ENCODE measurements at places on chromosomes 4 and X.

GRCh38 chr4:180084561-180084960 is 2158.6 kb upstream of the TENM3 start:
- peak; percentile 78 for DNase-seq

- peak; percentile 36 for DNase-seq
Observed at GRCh38 chr4:152501846-152502536, 33.9 kb downstream of the FBXW7 start.

- peak; percentile 65 for DNase-seq
Observed at GRCh38 chrX:136204571-136204970, 46.6 kb downstream of the MAP7D3 start.

DNA sequence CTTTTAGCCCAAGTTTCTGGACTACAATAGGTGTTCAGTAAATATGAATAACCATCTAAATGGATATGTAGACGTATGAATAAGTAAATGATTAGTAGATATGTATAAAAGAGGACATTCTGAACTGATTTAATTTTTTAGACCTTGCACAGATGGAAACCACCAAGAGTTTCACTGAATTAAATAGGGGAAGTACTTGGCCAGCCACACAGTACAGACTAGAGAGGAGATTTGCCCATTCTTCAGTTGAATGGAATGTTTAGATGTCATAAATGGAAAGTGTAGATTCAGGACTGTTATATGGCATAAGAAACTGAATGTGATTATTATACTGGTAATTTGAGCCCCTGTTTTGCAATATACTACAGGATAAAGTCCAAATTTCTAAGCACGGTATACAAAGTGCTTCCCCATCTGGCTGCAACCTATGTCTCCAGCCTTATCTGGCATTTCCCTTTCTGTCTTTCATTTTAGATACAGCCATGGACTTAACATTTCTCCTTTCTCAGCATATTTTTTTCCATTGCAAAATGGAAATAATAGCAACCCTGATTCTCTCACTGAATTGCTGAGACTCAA is 137.8 kb upstream of the HS3ST1 start:
- DNase-seq, result no peak

DNA sequence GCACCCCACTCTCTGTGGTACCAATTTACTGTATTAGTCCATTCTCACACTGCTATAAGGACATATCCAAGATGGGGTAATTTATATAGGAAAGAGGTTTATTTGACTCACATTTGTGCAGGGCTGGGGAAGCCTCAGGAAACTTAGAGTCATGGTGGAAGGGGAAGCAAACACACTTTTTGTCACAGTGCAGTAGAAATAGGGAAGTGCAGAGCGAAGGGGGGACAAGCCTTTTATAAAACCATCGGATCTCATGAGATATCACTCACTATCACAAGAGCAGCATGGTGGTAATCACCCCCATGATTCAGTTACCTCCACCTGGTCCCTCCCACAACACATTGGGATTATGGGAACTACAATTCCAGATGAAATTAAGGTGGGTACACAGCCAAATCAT is 766.9 kb upstream of the PCDH10 start:
- DNase-seq, result no peak

DNA sequence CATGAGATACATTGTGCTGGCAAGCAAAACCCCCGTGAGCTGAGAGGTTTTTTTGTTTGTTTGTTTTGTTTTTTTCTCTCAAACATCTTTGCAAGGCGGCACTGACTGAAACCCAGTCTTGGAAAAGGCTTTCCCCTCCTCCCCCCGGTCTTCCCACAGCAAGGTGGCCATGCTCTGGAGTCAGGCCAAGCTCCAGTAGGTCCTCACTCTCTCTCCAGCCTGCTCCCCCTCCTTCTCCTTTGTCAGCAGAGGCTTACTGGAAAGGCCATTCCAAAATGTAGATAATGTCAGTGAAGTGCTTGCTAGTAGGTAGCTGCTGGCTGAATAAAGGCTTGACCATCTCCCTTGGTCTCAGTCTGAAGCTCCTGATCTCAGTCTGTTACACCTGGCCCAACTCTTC is 32.6 kb downstream of the FRMPD3 start:
- DNase-seq, result no peak

- DNase-seq, result peak; percentile 66
Observed at GRCh38 chrX:97524997-97525396, 641.3 kb downstream of the RPA4 start.

- DNase-seq, result no peak
Observed at GRCh38 chrX:153845195-153845594, 14.9 kb upstream of the PDZD4 start.

- no peak for DNase-seq
Observed at GRCh38 chr4:100880011-100880410, 362.2 kb upstream of the EMCN start.

DNA sequence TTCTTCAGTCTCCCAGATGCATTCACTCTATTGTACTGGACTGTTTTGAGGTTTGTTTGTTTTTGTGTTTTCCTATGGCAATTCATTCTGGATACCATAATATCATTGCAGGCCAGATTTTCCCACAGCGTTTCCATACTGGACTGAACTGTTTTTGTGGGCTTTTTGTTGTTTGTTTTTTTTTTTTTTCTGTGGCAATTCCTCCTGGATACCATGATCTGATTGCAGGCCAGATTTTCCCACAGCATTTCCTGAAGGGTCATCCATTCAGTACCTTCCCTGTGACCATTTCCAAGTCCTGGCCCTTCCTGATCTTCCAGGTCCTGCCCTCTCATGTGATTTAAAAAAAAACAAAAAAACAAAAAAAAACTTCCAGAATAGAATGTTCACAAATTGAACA is 33.9 kb upstream of the FAM241A start:
- no peak for DNase-seq

DNA sequence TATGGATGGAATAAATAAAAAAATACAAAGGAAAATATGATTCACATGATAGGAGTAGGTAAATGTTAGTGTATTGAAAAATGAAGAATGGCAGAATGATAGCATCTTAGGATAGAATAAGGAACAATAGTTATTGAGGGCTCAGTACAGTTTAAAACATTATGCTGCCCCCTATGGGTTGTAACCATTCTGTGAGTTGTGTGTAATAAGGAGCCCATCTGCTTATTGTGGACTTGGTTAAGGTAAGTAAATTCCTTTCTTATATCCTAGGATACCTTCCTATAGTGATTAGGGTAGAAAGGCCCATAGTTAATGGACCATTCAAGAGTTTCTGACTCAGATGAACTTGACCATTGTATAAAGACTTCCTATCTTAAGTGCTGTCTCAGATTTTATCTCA is 195.8 kb downstream of the PDHA2 start:
- DNase-seq, result no peak

GRCh38 chr4:138307319-138307718 is 65.2 kb upstream of the SLC7A11 start:
- DNase-seq, result no peak

- peak; percentile 57 for DNase-seq
Observed at GRCh38 chrX:153460826-153461225, 9.6 kb downstream of the HAUS7 start.

- DNase-seq, result no peak
Observed at GRCh38 chr4:150395872-150396271, 186.1 kb upstream of the MAB21L2 start.

DNA sequence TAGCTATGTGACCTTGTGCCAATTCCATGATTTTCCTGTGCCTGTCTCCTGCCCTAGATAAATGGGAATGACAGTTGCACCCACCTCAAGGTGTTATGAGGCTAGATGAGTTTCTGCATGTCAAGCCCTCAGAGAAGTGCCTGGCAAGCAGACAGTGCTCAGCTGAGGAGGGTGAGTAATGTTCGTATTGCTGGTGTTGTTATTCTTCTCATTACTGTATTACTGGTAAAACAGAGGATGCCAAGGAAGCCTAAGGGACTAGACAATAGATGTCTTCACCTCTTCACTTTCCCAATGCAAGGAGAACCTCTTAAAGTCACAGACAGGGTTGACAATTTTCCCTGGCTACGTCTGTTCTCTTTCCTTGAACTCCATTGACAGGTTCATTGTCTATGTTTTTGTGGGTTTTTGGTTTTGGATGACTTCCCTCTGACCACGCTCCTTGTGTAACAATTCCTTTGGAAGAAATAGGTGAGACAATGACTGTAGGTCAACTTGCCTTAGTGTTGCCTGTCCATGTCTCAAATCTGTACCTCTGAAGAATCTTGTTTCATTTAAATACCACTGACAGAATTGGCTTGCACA is 19.2 kb downstream of the ETDC start:
- no peak for DNase-seq

- no peak for DNase-seq
Observed at GRCh38 chr4:11436084-11436483, 7.4 kb upstream of the HS3ST1 start.

GRCh38 chr4:157005831-157006230 is 34.2 kb upstream of the PDGFC start:
- no peak for DNase-seq

DNA sequence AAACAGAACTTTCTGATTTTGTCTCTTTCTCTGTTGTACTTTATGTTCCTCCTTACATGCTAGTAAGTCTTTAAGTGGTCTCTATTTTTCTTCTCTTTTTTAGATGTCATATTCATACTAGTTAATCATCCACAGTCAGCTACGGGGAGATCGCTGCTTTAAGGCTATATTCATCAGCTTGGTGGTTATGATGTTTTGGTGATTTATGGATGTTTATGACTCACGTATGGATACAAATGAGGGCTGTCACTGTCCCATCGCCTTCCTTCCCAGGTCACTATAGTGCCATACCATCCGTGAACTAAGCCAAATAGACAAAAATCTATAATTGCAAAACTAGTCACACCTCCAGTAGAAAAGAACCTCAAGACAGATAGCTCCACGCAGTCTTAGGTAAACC is 296.8 kb upstream of the AADAT start:
- peak; percentile 66 for DNase-seq

DNA sequence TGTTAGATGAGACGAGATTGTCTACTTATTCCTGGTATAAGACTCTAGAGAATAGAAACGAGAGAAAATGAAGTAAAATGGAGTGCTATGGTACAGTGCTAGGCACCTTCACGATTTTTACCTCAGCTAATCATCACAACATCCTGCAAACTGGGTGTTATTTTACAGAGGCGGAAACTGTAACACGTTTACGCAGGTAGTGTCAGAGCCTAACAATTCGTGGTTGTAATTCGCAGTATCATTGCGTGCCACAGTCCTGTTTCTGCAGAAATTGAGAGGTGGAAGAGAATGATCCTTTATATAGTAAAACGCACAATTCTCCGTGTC is 383 bp upstream of the TBC1D19 start:
- DNase-seq, result no peak

DNA sequence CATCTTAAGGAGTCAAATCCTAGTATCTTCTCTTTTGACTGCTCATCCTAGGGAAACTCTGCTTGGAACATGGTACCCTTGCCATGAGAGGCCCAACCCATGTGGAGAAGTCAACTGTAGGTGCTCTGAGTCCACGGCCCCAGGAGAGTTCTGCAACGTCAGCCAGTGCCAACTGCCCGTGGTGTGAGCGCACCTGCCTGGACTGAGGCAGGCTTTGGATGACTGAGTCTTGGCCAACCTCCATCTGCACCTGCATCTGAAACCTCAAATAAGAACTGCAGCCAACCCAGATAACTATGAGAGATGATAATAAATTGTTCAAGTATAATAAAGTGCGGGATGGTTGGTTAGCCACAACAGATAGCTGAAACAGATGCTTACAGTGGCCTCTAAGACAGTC is 772.0 kb downstream of the TRIML1 start:
- DNase-seq, result no peak

DNA sequence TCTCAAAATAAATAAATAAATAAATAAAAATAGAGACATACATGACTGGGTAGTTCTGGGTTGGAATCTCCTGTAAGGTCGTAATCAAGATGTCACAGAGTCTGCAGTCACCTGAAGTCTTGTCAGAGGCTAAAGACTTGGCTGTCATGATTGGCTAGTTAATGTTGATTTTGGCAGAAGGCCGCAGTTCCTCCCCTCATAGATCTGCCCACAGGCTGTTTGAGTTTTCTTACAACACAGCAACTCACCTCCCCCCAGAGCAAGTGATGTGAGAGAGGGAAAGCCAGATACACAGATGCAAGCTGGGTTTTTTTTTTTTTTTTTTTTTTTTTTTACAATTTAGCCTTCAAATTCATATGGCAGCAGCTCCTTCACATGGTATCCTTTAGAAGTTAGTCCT is 36.4 kb upstream of the BMPR1B start:
- no peak for DNase-seq

DNA sequence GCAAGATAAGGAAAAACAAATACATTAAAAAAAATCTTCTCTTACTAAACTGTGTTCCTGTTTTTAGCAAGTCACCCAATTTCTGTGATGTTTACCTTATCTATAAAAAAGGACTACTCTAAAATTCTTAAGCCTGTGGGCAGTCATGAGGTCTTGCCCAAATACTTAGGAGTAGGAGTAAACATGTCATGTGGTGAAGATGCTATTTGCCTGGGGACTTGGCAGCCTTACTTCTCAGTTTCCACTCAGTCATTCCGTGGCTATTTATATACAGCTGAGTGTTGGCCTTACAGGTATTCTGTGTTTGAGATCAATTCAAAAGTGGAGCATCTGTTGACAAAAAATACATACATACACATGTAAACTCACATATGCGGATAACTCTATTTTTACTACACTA is 89.9 kb upstream of the TLR2 start:
- DNase-seq, result peak; percentile 3

DNA sequence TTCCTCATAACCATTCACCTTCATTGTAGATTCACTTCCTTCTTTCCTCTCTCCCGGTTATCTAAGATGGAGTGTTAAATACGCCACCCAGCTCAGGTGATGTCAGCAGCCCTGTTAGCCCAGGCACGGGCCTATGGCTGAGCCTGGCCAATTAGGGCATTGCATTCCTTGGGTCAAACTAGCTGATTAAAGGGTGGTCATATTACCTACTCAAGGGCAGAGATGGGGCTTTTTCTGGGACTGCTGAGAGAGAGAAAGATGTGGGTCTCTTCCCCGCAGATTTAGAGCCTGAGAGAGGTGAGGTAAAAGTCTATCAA is 39.9 kb upstream of the AFAP1 start:
- no peak for DNase-seq

- DNase-seq, result peak; percentile 79
Observed at GRCh38 chr4:74675673-74676279, 118.5 kb downstream of the BTC start.

DNA sequence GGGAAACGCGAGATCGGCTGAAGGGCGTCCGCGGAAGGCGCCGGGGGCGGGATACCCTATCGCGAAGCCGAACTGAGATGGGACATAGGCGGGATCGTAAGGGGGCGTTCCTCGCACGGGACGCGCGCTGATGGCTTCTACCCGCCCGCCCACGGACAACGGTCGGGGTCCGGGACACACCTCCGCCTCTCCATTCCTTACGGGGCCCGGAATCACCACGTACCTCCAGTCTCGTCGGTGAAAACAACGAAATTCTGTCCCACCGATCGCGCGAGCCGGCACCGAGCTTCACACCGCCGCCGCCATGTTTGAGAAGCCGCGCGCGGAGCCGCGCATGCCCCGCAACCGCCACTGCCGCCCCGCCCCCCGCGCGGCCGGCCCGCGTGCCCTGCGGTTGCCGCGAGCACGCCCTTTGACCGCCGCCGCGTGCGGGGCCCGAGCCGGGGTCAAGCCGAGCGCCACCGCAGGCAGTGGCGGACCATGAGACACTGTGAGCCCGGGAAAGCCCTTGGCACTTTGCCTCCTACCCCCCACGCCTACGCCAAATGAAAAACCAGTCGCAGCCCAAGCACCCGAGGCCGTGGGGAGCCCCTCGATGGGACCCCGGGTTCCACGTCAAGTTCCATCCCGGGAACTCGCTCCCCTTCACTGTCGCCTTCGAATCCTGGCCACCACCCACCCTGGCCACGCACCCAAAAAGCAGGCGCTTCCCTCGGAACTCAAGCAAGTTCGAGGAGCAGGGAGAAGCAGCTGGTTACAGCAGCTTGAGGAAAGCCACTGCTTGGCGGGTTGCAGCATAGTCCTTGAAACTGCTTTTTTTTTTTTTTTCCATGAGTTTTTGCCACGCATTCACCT is at the start of gene SCML2:
TSS of gene SCML2 (minus strand) at position 320 of the 855 bp plus-strand sequence. CDS start 20,617 bp downstream, outside the sequence.
- peak; percentile 50 for DNase-seq

- no peak for DNase-seq
Observed at GRCh38 chr4:100566396-100566795, 48.6 kb upstream of the EMCN start.

All from ELR (cell line).